ENCODE measurements at places on chromosomes 3 and 15.
A peak's percentile ranks its signal among the peaks of the same experiment; 100 is the strongest.

GRCh38 chr3:124221422-124221821, 229.5 kb upstream of the ROPN1 start:
- DNase-seq: no peak

GRCh38 chr3:11002371-11002807, 9.8 kb downstream of the SLC6A1 start:
- DNase-seq: no peak

DNA sequence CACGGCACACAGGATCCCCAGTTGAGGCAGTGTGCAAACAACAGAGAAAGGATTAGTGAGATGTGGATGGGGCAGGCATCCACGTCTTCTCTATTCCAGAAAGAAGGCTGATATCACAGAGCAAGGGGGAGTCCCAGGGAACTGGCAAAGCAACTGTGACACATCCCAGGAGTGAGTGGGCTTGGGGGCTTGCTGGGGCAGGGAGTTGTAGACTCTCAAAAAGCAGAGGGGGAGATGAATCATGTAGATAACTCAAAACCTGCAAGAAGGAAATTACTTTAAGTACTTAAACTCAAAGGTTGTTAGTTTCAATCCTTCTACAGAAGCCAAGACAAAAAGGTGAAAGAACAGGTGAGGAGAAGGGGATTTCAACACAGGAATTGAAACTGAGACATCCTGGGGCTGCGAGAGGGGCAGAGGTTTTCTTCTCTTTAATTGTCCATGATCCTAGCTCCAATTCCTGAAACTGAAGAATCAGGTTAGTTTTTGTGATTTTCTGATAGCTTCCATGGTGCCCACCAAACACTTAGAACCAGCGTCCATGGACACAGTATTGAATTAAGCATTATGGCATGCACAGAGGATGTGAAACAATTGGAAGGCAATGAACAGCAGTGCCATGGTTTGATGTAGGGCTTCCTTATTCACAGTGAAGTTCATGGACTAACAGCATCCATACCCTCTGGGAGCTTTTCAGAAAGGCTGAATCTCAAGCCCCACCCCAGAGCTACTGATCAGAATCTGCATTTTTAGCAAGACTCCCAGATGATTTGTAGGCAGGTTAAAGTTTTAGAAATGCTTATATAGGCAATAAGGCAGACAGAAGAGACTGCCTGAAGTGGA, 52.0 kb downstream of the CCR3 start:
- DNase-seq: no peak

DNA sequence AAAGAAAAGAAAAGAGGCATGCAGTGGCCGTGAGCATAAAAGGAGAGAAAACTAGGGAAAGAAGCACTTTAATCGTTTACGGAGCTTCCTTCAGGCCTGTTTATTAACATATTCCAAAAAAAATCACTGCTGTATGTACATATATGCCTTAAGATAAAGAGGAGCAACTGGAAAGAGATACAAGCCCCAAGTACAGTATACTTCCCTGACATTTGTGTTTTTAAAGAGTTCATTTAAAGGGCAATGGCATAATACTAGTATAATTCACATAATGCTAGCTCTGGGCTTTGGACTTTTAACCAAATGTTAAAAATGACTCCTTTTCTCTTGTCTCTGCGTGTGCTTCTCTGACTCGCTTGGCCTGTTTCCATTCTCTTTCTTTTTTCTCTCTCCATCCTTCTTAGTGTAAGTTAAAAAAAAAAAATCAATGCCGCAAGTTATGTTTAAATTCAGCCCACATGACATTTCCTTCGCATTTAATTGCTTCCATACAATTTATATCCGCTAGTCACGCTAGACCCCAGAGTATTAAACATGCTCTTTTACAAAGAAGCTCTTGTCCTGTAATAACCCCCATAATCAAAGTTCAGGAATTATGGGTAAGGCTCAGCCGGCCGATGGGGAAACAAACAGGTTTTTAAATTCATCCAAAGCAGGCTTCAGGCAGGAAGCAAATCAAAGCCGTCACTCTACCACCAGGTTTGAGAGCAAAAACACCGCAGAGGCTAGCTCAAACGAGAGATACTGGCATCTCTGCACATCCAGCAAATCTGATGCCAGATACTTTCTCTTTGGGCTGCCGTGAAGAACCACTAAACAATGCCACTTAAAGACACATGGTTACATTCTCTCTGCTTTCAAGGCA, 19.4 kb downstream of the WWTR1 start:
- DNase-seq: no peak

- DNase-seq: no peak
Measured at GRCh38 chr3:76871655-76872054, 168.2 kb upstream of the ROBO2 start.

DNA sequence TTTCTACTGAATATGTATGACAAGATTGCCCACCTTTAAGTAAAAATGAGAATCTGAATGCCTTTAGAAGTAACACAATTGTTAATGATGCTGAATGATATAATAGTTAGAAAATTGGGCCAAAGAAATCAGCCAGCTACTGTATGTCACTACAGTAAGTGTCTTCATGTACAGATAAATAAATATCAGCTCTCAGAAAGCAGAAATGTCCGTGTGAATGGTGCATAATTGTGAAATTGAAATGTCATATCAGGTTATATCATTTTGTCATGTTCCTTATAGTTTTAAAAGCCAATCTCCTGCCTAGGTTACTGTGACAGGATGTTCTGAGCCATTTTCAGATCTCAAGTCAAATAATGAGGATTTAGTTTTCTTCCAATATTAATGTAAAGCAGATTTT, 90.6 kb upstream of the SNTN start:
- DNase-seq: no peak

DNA sequence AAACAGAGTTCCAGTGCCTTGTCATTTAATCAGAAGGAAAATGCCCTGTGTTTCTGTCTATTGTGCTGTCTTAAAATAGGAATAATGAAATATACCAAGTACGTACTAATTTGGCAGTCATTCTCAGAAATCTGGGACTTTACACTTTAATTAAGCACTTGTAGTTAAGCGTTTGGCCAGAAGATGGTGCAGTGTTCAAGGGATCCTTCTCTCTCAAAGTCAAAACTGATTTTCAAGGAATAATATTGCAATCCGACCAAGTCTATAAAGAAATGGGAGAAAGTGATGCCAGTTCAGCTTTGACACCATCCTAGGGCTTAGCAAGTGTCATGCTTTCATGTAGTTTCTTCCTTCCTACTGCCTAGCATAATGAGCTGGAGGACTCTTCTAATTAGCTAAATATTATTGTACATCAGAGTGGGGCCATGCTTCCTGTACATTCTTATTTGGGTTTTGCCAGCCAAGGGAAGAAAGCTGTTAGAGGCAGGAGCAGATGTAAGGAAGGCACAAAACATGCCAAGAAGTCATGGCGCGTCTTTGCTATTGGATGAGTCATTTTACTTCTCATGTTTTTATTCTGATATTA, 64.8 kb downstream of the SAMMSON start:
- peak; percentile 1 for DNase-seq

- no peak for DNase-seq
Measured at GRCh38 chr3:34362910-34363309, 564.5 kb downstream of the PDCD6IP start.

DNA sequence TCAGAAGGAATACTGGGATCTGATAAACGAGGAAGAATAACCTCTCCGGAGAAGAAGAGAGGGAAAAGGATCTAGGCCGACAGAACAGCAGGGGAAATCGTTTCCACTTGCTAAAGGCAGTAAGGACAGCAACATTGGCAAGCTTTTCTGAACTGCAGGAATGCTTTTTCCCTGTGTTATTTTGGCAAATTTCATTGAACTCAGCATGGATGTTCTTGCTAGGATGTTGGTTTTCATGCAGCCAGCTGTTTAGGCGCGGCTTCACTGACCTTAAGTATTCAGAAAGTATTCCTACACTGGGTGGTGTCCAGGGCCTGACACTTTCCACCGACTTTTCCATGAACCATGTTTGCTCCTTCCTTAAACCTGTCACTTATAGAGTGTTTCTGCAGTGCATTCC, 489.7 kb downstream of the CNTN3 start:
- no peak for DNase-seq

DNA sequence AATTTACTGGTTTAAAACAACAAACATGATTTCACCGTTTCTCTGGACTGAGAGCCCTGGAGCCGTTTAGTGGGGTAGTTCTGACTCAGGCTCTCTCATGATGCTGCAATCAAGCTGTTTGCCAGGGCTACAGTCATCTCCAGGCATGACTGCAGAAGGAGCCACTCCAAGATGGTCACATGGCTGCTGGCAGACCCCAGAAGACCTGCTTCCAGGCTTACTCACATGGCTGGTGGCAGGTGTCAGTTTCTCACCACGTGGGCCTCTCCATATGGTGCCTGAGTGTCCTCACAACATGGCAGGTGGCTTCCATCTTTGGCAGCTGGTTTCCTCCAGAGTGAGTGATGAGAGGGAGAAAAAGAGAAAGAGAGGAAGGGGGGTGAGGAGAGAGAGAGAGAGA, 378.3 kb upstream of the RGMA start:
- no peak for DNase-seq

- DNase-seq: peak; percentile 23
Measured at GRCh38 chr3:195441992-195442572, 738 bp downstream of the ACAP2 start.

DNA sequence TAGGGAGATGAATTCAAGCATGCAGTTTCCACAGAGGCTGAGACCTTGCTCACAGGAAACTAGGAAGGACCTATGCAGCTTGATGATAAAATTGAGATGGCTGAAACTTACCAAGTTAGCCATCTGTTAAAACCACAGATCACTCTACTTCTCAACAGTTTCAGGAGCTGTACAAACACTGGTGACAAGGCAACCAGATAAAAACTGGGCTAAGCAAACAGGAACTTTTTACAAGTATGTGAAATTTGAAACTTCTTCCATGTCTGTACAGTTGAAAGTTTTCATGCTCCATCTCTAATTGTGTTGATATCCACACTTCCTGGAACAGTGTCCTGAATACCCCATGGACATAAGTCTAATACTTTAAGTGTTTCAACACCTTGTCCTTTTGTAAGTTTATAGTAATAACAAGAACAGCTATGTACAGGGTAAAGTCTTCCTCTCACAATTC, 78.2 kb downstream of the FAIM start:
- DNase-seq: no peak

GRCh38 chr3:166498446-166498845, 661.2 kb upstream of the BCHE start:
- DNase-seq: no peak

- DNase-seq: no peak
Measured at GRCh38 chr3:139227165-139227564, 116.7 kb upstream of the MRPS22 start.

DNA sequence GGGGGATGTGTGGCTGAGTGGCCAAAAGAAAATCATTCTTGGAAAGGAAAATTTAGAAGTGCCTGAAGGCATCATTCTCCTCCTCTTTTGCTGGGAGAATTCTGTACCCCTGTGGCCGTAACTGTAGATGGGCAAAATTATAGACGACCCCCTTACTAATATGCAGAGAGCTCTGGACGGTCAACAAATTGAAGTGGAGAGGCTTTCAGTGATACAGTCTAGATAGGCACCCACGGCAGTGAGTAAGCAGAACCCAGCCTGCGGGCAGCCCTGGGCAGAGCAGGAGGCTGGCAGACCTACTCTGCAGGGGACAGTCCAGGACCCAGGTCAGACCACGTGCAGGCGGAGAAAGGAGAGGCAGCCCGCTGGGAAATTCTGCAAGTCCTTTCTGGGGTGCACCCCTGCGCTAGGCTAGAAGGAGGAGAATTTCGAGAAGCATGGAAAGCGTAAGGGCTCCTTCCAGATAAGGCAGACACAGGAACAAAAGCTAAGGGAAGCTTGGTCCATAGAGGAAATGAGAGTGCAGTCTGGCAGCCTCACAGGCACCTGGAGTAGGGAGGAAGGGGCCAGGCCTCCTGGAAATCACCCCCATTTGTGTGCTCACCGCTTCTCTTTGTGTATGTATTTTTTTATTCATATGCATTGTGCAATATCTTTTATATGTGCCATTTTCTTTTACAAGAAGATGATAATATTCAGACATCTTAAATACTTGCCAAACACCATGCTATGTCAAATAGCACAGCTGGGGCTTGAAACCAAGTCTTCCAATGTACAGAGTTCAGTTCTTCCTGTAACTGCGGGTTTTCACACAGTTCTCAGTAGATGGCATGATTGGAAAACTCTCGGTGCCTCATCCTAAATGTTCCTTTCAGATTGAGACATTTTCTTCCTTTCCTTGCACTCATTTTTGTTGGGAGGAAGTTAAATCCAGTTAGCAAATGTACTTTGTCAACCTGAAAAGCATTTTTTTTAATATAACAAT, 40.2 kb downstream of the LRRK1 start:
- no peak for DNase-seq

DNA sequence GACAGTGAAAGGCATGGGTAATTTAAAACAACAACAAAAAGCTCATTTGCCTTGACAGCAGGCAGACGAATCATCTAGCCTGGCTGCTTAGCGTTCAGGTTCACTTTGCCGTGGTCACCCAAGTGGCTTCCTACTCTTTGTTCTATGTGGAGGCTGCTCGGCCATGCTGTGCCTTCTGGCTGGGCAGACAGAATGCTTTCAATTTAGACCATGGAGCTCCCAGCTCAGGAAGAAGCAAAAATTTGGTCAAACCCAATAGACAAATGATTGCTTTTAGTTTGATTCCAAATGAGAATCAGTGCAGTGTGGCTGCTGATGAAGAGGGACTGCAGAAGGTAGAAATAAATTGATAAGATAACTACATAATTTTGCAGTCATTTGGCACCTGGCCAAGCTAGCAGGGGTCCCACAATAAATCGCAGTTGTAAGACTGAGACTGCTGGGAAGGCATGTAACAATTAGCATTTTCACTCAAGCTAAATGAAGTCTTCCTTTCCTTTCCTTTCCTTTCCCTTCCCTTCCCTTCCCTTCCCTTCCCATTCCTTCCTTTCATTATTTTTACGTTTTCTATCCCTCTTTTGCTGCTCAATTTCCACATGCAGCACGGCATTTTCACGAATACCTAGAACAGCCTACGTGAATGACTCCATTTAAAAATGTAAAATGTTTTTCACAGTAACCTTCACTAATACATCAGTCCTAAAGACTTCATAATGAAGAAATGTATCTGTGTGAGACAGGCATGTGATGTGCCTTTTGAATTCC, 360.4 kb upstream of the TGFBR2 start:
- DNase-seq: no peak

- no peak for DNase-seq
Measured at GRCh38 chr15:100818927-100819326, 60.7 kb upstream of the ALDH1A3 start.

DNA sequence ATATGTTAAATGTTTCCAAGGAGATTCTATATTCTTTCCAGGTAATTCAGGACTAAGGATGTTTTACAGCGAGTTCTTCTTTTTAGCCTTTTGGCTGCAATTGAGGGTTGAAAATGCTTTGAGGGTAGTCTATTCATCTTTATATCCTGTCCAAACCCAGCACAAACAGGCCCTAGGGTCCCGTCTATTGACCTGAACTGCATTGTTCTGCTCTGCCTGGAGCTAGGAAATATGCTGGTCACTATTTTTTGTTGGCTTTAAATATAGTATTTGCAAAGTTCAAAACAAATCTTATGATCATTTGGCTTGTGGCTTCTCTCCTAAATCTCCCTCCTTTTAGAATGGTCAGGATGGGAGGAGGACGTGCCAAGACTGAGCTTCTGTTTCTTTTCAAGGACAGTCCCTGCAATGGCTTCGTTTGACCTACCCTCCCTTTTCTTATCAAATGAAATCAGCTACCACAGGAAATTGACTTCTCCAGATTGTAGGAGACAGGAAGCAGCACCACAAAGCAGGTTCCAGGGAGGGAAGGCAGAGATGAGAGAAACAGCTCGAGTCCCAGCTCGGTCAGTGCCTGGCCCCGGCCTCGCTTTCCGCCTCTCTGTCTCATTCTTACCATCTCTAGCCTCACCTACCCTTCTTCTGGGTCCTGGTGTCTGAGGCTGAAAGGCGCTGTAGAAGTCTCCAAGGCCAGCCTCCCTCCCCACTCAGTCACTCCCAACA, 27.6 kb upstream of the NRROS start:
- DNase-seq: no peak
